Foreskin keratinocyte (primary cell): ENCODE measurements at places on chromosomes 13 and 19. TPM values are rescaled to one million over a fixed set of nuclear protein-coding genes. Genes with fewer than 3 reads are reported as not detected.

DNA sequence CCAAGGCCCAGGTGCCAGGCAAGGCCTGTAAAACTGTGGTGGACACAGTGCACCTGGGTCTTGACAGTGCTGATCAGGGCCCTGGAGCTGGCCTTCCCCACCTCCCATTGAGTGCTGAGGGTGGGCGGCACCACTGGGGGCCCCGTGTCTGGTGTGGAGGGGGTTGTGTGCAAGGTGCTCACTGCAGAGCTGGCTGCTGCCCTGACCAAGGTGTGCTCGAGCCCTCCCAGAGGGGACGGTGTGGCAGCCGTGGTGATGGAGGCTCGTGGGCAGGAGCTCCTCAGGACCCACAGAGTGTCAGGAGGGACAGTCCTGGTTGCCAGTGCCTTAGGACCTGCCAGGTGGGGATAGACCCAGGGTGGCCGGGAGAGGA, 23.0 kb downstream of the ATP4B start:
- no peak for DNase-seq

DNA sequence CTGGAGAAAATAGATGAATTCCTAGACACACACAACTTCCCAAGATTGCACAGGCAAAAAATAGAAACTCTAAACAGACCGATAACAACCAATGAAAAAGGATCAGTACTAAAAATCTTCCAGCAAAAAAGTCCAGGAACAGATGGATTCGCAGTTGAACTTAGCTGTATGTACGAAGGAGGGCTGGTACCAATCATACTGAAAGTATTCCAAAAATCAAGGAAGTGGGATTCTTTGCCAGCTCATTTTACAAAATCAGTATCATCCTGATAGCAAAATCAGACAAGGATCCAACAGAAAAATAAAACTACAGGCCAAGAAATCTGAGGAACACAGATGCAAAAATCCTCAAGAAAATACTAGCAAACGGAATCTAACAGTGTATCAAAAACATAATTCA, 6.5 kb upstream of the LILRB2 start:
- DNase-seq = no peak

- DNase-seq = no peak
Observed at GRCh38 chr19:54160854-54161253, 1.3 kb upstream of the LENG1 start.

DNA sequence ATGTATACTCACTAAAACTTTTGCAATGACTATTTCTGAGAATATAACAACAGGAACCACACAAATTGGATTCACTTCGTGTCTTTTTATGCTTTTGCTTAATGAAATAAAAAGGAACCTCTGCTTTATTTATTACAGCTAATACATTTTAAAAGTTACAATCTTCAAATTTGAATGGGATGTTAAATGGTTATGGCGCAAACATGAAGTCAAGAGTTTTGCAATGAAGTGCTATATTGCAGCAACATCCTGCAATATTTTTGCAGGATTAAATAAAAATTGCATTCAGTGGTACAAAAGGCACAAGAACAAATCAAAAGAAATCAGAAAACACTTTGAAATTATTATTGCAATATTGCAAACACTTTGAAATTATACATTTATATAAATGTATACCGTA, 1519.0 kb upstream of the MIR17HG start:
- DNase-seq = no peak

- DNase-seq = no peak
Observed at GRCh38 chr19:34686455-34686854, 9.0 kb downstream of the ZNF302 start.

- DNase-seq = no peak
Observed at GRCh38 chr13:111952814-111953213, 114.1 kb upstream of the SOX1 start.

IL27RA gene
- total RNA-seq = 7.8 and 8.3 TPM in 2 replicates

DNA sequence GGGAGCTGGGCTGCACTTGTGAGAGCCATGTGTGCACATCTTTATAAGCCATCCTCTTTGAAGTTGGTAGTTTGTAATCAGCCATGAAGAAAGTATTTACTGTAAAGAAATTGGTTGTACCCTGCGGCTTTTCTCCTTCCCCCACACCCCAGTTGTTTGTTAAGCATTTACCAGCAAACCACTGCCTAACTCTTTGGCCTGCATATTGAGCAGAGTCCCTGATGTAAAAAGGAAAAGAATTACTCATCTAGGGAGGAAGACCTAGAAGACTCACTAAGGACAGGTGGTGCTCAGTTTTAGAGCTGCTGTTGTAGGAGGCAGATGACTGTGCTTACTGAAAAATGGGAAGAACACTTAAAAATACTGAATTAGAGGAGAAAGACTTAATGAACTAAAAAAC, 245.3 kb downstream of the PCCA start:
- DNase-seq = no peak
